Kidney (tissue), 22 donors: ENCODE measurements at places on chromosomes 3 and 15. TPM values are rescaled to one million over a fixed set of nuclear protein-coding genes. Genes with fewer than 3 reads are reported as not detected.

DNA sequence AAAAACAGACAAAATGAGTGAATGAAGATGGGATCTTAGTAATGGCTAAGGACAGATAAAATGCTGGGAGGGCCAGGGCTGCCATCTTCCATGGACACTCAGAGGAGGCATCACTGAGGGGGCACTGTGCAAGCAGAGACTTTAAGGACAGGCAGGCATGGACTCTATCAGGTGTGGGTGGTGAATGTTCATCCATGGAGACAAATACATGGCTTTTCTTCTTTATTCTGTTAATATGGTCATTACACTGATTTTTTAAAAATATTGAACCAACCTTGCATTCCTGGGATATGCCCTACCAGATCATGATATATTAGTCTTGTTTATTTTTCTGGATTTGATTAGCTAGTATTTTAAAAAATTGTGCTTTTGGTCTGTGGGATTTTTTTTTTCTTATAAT lies 12.2 kb downstream of the NUP210 start:
- H3K27ac ChIP-seq: no peak overlapping the region
- no peaks in the 10 kb centered on the region for H3K36me3 ChIP-seq
- no peaks in the 10 kb centered on the region for H3K4me1 ChIP-seq
- no peak overlapping the region for H3K4me3 ChIP-seq
- no peak for DNase-seq

GRCh38 chr15:61116825-61117224 lies 112.3 kb downstream of the RORA start:
- no peak overlapping the region for H3K27ac ChIP-seq
- no peaks in the 10 kb centered on the region for H3K36me3 ChIP-seq
- DNase-seq: no peak
- no peaks in the 10 kb centered on the region for H3K27me3 ChIP-seq
- no peaks in the 10 kb centered on the region for H3K4me1 ChIP-seq

- no peak for DNase-seq
- H3K27ac ChIP-seq: no peak overlapping the region
- H3K27me3 ChIP-seq: no peaks in the 10 kb centered on the region
- no peaks in the 10 kb centered on the region for H3K4me1 ChIP-seq
- no peak overlapping the region for H3K4me3 ChIP-seq
- no peaks in the 10 kb centered on the region for H3K36me3 ChIP-seq
Observed at GRCh38 chr3:184085389-184085852, 11.4 kb upstream of the HTR3E start.

Gene DVL3
- total RNA-seq: 57.4 TPM

- H3K27me3 ChIP-seq: no peaks in the 10 kb centered on the region
- DNase-seq: no peak
- no peak overlapping the region for H3K27ac ChIP-seq
- H3K36me3 ChIP-seq: no peaks in the 10 kb centered on the region
Observed at GRCh38 chr15:92402751-92403150, 9.1 kb downstream of the ST8SIA2 start.

DNA sequence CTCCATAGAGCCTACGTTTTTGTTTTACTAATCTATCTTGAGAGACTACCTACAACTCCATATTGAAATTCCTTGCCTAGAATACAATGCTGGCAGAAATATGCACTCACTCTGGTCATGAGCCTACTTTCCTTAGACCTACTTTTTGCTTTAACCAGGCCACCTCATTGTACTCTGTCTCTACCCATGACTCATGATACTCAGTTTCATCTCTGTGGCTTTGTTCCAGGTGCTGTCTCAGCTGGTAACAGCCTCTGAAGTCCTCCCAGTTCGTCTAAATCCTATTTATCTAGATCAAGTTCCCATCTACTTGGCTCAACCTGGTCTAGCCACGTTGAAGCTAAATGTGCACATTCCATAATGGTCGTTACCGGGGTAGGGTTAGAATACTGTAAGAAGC lies 536.4 kb downstream of the RSL24D1 start:
- H3K36me3 ChIP-seq: no peaks in the 10 kb centered on the region
- no peak for DNase-seq
- H3K4me1 ChIP-seq: no peaks in the 10 kb centered on the region
- H3K27ac ChIP-seq: no peak overlapping the region
- no peaks in the 10 kb centered on the region for H3K27me3 ChIP-seq

- no peak for DNase-seq
- H3K36me3 ChIP-seq: peaks cover 8% of the 10 kb centered on the region
- H3K27me3 ChIP-seq: no peaks in the 10 kb centered on the region
- H3K4me1 ChIP-seq: no peaks in the 10 kb centered on the region
Observed at GRCh38 chr15:42804739-42805138, 67.8 kb upstream of the CDAN1 start.

DNA sequence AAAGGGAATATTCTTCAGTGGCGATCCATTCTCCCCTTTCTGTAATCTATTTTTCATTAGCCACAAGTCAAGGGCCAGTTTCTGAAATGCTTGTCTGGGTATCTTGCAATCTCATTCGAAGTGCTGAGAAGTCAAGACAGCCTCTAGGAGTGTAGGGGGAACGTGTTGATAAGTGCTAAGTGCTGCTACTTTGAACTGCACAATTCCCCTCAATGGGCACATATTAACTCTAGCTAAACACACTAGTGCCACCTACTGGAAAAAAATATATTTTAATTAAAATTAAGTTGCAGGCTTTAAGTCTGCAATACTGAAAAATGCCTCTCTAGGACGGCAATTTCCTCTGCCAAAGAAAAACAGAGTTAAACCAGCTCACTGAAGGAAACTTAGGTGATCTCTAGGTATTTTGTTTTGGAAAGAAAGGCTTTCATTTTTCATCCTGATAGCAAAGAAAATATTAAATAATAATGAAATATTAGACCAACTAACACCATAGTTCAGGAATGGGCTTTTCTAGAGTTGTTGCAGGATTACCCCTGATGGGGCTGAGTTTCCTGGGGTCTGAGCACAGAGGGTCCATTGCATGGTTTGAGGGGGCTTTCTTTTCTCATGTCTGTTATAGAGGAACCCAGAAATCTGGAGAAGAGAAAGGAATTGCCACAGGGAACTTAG lies 181.9 kb upstream of the KBTBD8 start:
- no peak overlapping the region for H3K27ac ChIP-seq
- H3K4me3 ChIP-seq: no peak overlapping the region
- H3K4me1 ChIP-seq: no peaks in the 10 kb centered on the region
- H3K27me3 ChIP-seq: no peaks in the 10 kb centered on the region

Gene SLC2A2
- 12.6 TPM for total RNA-seq

- H3K27ac ChIP-seq: no peak overlapping the region
- H3K27me3 ChIP-seq: no peaks in the 10 kb centered on the region
- H3K4me3 ChIP-seq: no peak overlapping the region
- no peaks in the 10 kb centered on the region for H3K4me1 ChIP-seq
- DNase-seq: no peak
Observed at GRCh38 chr15:26126070-26126469, 262.9 kb upstream of the ATP10A start.

Gene IL17RE
- total RNA-seq: 8.5 TPM

Gene TTC21A
- total RNA-seq: 14.1 TPM

DNA sequence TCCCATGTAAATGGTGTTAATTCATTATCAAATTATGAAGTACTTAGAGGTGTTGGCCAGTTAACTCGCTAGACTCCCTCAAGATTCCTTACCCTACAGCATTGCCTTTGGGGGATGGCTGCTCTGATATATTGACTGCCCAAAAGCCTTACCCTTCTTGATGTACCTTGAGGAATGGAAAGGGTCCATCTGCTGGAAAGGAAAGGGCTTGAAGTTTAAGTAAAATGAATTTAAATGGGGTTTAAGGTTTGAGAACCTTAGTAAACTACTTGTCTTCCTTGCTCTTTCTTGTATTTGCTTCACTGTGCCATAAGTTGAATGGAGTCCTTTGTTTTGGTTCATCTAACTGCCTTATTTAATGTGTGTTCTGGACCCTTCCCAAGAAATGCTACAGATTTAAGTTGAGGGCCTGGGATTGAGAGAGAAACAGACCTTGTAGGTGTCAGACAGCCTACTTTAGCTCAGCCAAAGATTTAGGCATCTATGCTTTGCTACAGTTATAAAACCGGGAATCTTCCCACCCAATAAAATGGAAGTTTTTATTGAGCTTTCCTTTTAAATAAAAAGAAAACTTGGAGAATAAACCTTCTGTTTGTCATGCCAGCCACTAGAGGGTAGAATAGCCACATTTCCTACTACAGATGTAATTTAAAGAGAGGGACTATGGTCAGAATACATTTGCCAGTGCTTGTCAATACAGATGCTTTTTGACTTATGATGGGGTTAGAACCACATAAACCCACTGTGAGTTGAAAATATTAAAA lies 25.3 kb downstream of the CMSS1 start:
- DNase-seq: no peak
- H3K4me1 ChIP-seq: peaks cover 2% of the 10 kb centered on the region
- no peak overlapping the region for H3K4me3 ChIP-seq
- H3K27me3 ChIP-seq: no peaks in the 10 kb centered on the region
- H3K27ac ChIP-seq: no peak overlapping the region
- no peaks in the 10 kb centered on the region for H3K36me3 ChIP-seq

DNA sequence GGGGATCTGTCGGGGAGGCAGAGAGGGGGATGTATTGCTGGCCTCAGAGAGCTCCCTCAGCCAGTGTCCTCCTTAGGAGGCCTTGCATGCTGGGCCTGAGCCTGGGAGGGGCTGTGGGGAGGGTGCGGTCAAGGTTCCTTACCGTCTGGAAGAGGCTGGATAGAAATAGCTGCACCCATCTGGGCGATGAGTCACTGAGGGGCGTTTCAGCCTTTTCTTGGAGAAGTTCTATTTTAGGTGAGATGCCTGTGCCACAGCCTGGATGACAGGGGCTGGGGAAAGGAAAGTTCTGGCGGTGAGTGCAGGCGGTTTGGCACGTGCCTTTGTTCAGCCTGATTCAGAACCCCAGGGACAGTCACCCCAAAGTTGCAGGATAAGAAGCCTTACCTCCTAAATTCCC lies 35.7 kb upstream of the APEH start:
- no peaks in the 10 kb centered on the region for H3K27me3 ChIP-seq
- H3K36me3 ChIP-seq: no peaks in the 10 kb centered on the region
- no peaks in the 10 kb centered on the region for H3K4me1 ChIP-seq

- no peaks in the 10 kb centered on the region for H3K4me1 ChIP-seq
- no peaks in the 10 kb centered on the region for H3K27me3 ChIP-seq
- no peak overlapping the region for H3K4me3 ChIP-seq
- no peak overlapping the region for H3K27ac ChIP-seq
- no peak for DNase-seq
- no peaks in the 10 kb centered on the region for H3K36me3 ChIP-seq
Observed at GRCh38 chr3:84789961-84790360, 168.8 kb upstream of the CADM2 start.

Gene CALML4
- 17.4 TPM for total RNA-seq

DNA sequence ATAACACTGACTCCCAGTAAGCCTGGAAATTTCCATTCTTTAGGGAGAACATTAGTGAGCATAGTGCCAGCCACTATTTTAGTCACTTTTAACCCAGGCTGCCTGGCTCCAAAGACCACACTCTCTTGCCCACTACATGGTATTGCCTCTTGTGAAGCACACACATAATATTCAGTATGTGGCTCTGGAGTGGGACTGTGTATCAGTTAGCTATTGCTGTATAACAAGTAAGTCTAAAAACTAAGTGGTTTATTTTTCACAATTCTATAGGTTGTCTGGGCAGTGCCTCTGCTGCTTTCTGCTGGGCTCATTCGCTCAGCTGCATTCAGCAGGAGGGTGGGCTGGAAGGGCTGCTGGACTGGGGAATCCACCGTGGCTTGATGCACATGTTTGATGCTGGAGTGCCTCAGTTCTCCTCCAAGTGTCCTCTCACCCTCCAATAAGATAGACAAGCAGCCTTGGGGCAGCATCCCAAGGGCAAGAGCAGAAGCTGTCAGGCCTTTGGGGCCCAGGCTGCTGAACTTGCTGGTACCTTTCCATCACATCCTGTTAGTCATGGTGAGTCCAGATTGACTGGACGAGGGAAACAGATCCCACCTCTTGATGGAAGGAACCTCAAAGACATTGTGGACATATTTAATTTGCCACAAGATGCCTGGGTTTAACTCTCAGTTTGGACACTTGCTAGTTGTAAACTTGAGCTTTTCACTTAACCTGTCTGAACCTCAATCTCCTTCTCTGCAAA lies 66.6 kb upstream of the TLE3 start:
- H3K4me3 ChIP-seq: no peak overlapping the region
- H3K27ac ChIP-seq: no peak overlapping the region
- DNase-seq: no peak
- H3K4me1 ChIP-seq: no peaks in the 10 kb centered on the region

Gene PLA2G4E
- not detected for total RNA-seq

Gene SLC51A
- total RNA-seq: 0.98 TPM

GRCh38 chr15:98067339-98067738 lies 106.8 kb downstream of the ARRDC4 start:
- H3K27ac ChIP-seq: no peak overlapping the region
- H3K36me3 ChIP-seq: no peaks in the 10 kb centered on the region
- H3K27me3 ChIP-seq: no peaks in the 10 kb centered on the region
- no peak for DNase-seq
- no peak overlapping the region for H3K4me3 ChIP-seq

Gene CDHR4
- 0.54 TPM for total RNA-seq

DNA sequence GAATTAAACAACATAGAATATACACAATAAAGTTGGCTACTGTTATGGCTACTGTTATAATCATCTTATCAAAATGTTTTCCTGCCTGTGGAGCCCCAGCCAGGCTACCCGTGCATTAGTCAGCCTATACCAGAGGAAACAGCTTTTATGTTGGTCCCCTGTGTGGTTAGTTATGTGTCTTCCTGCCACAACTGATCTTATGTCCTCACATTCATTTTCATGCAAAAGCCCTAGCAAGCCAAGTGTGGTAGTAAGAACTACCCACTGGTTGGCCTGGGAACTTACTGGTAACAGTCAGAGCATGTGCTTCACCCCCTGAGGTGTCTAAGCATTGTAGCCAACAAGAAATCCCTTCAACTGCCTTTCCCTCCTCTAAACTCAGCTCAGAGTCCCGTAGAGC lies 21.8 kb downstream of the MGLL start:
- no peaks in the 10 kb centered on the region for H3K4me1 ChIP-seq
- H3K4me3 ChIP-seq: no peak overlapping the region
- no peak for DNase-seq
- H3K36me3 ChIP-seq: no peaks in the 10 kb centered on the region
- H3K27ac ChIP-seq: no peak overlapping the region
